Liver (tissue), 10 donors: ENCODE measurements at places on chromosomes 2 and 18. TPM values are rescaled to one million over a fixed set of nuclear protein-coding genes. Genes with fewer than 3 reads are reported as not detected.

DNA sequence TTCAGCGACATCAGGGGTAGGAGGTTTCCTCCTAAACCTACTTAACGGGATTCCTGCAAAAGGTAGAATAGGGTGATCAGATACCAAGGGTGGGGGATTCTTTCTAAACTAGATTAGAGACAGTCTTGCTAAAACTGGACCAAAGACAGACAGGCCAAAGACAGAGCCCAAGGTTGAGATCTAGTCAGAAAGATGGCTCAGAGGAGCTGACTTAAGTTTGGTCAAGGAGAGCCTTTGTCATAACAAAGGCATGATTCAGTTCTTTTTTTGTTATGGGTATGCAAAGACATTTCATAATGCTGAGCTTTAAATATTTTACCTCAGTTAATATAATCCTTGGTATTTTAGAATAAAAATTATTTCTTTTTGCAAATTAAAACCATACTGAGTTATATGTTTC, 17.8 kb upstream of the GPR75 start:
- no peaks in the 10 kb centered on the region for H3K27me3 ChIP-seq
- peaks cover 35% of the 10 kb centered on the region for H3K36me3 ChIP-seq
- DNase-seq = no peak
- H3K4me1 ChIP-seq = no peaks in the 10 kb centered on the region
- no peak overlapping the region for H3K4me3 ChIP-seq

DNA sequence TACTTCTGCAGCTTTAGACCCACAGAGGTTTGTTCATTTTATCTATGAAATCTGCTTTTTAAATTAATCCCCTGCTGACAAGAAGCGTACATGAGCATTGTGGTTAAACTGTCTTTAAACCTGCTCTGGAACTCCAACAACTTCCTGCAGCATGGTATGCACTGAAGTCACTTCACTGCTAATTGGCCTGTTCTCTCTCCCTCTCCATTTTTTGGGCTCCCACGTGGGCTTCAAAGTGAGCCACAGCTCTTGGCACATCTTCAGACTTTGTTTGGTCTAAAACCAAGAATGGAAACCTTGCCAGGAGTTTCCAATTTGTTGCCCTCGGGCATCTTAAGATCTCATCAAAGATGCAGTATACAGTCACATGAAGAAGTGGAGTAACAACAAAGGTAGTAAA, 311.4 kb downstream of the LRRTM1 start:
- no peaks in the 10 kb centered on the region for H3K4me1 ChIP-seq
- DNase-seq = no peak
- no peaks in the 10 kb centered on the region for H3K36me3 ChIP-seq
- H3K4me3 ChIP-seq = no peak overlapping the region
- H3K27ac ChIP-seq = no peak overlapping the region

GRCh38 chr2:28251337-28251736, 141.3 kb upstream of the FOSL2 start:
- no peak overlapping the region for H3K4me3 ChIP-seq
- no peak overlapping the region for H3K27ac ChIP-seq
- no peak for DNase-seq
- H3K4me1 ChIP-seq = no peaks in the 10 kb centered on the region

DNA sequence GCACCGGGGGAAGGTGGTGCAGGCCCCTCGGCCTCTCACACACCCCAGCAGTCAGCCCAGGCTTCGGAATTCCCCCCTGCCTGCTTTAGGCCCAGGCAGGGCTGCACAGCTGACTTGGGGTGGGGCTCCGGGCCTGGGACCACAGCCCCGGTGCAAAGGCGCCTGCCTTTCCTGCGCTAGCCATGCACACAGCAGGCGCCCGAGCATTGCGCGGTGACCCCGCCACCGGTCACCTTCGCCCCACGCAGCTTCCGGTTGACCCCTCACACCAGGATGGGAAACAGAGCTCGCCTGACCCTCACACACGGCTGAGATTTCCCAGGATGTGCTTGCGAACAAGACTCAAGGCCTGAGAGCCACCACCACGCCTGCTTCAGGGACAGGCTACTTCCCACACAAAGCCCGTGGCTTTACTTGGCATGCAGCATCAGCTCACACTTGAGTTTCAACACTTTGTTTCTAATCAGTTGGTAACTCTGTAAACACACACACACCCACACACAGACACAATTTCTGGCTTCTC, 46.0 kb downstream of the SLC66A2 start:
- H3K4me1 ChIP-seq = no peaks in the 10 kb centered on the region
- peaks cover 10% of the 10 kb centered on the region for H3K36me3 ChIP-seq
- H3K4me3 ChIP-seq = no peak overlapping the region
- H3K27me3 ChIP-seq = no peaks in the 10 kb centered on the region
- peak overlapping the region; percentile 42 for H3K27ac ChIP-seq
- DNase-seq = no peak

DNA sequence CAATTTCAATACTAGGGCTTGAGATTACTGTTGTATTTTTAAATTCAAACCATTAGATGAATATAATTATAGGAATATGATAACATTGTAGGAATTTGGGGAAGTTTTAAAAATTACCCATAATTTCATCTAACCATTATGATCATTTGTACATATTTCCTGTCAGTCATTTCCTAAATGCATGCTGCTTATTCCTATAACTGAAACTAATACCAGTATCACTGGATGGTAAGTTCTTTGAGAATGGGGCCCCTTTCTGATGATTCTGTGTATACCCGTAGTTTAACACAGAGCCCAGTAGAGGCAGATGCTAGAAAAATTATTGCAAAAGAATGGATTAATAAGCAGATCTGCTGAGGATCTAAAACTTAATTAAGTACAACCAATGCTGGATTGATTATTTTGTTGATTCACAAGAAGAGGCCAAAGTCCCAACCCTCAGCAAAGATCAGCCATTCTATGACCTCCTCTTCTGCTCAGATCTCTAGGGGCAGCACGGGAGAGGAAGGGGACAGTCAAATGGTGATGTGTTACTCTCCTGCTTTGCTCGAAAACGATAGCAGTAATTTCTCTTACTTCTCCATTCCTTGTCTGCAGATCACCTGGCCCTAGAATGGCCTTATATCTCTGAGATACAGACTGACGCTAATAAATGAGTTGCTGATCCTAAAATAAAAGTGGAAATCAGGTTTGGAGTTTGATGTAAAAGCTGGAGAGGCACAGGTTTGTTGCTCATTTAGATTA, 69.5 kb upstream of the PELI1 start:
- H3K27me3 ChIP-seq = no peaks in the 10 kb centered on the region
- no peak overlapping the region for H3K4me3 ChIP-seq
- DNase-seq = no peak
- H3K4me1 ChIP-seq = peaks cover 6% of the 10 kb centered on the region

GRCh38 chr2:102686479-102687439, 67.4 kb downstream of the SLC9A2 start:
- H3K27ac ChIP-seq = no peak overlapping the region
- H3K4me1 ChIP-seq = no peaks in the 10 kb centered on the region
- no peak overlapping the region for H3K4me3 ChIP-seq
- no peak for DNase-seq

DNA sequence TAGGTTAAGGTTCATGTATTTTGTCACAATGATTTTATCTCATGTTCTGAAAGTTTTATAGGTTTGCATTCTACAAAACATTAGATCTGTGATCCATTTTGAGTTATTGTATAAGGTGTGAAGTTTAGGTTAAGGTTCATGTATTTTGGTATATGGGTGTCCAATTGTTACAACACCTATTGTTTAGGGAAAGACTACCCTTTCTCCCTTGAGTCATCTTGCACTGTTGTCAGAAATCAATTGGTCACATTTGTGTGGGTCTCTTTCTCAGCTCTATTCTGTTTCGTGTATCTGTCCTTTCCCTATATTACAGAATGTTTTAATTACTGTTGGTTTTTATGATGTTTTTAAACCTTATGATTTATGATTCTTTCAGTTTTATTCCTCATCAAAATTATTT, 192.3 kb downstream of the MCFD2 start:
- H3K27ac ChIP-seq = no peak overlapping the region
- no peak for DNase-seq
- H3K4me1 ChIP-seq = peaks cover 23% of the 10 kb centered on the region
- no peaks in the 10 kb centered on the region for H3K36me3 ChIP-seq
- H3K27me3 ChIP-seq = no peaks in the 10 kb centered on the region
- H3K4me3 ChIP-seq = no peak overlapping the region

- no peaks in the 10 kb centered on the region for H3K27me3 ChIP-seq
- no peaks in the 10 kb centered on the region for H3K4me1 ChIP-seq
- H3K27ac ChIP-seq = no peak overlapping the region
- no peaks in the 10 kb centered on the region for H3K36me3 ChIP-seq
- H3K4me3 ChIP-seq = no peak overlapping the region
Observed at GRCh38 chr2:140918426-140918825, 1212.4 kb downstream of the LRP1B start.

GRCh38 chr2:41736105-41736567, 311.7 kb upstream of the PKDCC start:
- no peaks in the 10 kb centered on the region for H3K27me3 ChIP-seq
- H3K4me1 ChIP-seq = no peaks in the 10 kb centered on the region
- H3K4me3 ChIP-seq = no peak overlapping the region

DNA sequence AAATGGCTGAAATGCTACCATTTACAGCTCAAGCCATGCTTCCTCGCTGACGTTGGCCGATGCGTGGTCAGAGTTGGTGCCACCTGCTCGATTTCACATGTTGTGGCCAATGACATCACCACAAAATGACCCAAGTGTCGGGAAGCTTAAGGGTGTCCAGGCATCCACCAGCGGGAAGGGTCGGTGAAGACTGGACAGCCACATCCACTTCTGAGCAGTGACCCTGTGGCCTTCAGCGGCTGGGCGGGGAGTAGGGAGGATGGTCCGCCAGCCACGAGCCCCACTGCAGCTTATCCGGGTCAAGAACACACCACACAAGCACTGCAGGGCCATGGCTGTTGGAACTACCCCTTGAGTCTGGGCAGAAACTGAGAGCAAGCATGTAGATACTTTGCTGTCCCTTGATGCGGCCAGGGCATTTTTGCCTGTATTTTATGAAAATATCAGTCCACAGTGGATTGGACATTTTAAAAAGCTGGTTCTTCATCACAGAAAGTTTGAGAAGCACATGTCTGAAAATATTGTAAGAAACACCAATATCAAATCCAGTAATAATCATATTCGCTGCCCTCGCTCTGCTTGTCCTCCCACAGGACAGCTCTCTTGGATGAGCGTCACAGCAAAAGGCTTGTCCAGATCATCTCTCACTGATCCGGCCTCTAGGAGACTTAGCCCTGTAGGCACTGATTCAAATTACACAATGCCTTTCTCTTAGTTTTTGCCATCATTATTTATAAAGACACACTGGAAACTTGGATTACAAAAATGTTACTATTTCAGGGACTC, 174.0 kb downstream of the TWIST2 start:
- H3K27me3 ChIP-seq = no peaks in the 10 kb centered on the region
- no peaks in the 10 kb centered on the region for H3K36me3 ChIP-seq
- no peak overlapping the region for H3K4me3 ChIP-seq
- no peak overlapping the region for H3K27ac ChIP-seq

GRCh38 chr2:105556366-105556765, 157.5 kb upstream of the FHL2 start:
- H3K36me3 ChIP-seq = no peaks in the 10 kb centered on the region
- no peaks in the 10 kb centered on the region for H3K27me3 ChIP-seq
- H3K4me3 ChIP-seq = no peak overlapping the region
- no peaks in the 10 kb centered on the region for H3K4me1 ChIP-seq

DNA sequence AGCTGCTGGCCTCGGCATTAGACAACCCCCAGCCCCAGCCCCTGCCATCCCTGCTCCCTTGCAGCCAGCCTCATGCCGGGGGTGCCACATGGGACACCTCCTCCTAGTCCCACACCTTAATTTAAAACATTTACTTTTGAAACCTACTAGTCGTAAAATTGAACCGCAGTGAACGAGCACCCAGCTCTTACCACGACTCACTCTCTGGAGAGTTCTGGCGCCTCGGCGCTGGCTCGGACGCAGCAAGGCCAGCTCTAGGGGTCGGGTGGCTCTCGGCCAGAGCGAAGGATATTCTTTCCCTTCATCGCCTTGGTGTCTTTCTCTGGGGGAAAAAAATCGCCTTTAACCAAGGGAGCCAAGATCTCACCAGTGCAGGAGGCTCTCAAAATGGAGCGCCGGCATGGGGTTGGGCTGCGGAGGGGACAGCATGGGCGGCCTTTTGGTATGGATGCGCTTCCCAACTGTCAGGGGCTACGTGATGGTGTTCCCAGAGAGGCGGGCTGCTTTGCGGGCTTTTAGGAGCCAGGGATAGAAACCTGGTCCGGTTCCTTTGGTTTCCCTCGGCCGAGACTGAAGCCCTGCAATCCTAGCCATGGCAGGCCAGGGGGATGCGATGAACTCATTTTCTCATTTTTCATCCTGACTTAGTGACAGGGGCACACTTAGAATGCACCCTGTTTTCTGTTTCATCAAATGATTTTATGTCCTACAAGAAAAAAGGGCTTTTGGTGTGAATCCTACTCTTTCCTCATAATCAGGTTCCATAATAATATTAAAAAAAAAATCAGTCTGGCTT, 2.0 kb downstream of the HPCAL1 start:
- peak overlapping the region; percentile 100 for H3K4me3 ChIP-seq
- H3K27me3 ChIP-seq = no peaks in the 10 kb centered on the region
- peaks cover 39% of the 10 kb centered on the region for H3K4me1 ChIP-seq
- no peak for DNase-seq

DNA sequence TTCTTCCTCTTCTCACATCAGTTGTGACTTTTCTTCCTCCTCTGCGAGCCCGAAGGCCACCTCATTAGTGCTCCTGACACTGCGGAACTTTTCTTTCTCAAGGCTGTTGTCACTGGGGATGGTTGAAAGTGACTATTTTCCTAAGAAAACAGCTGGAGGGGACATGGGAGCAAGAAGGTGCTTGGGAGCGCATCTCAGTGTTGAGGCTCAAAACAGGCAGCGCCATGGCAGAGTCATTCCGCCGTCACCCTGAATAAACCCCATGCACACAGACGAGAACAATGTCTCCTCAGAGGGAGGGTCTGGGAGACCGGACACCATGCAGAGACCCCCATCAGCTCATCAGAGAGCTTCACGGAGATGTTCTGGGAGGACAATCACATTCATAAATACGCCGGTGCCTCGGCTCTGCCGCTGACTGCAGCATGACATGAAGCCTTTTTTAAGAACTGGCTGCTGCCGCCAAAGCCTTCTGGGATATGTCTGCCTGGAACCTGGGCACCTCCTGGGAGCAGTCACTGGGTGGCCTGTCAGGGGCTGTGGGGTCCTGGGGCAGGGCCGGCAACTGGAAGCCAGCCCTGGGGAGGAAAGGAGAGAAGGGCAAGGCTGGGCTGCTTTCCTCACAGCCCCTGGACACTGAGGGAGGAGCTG, 19.2 kb downstream of the ATOH8 start:
- H3K4me3 ChIP-seq = no peak overlapping the region
- DNase-seq = no peak
- H3K27ac ChIP-seq = peak overlapping the region; percentile 76

The GPR75 gene
- 2.5 TPM for total RNA-seq

The MATN3 gene
- 0.05 TPM for total RNA-seq

The AQP12B gene
- total RNA-seq = not detected

The CD302 gene
- 118 TPM for total RNA-seq

The OR6B2 gene
- not detected for total RNA-seq

The EMILIN2 gene
- total RNA-seq = 4.6 TPM

The ASIC4 gene
- total RNA-seq = 1.5 TPM

The LOXL3 gene
- 2.8 TPM for total RNA-seq
